ENCODE measurements at places on chromosomes 6 and 20.

DNA sequence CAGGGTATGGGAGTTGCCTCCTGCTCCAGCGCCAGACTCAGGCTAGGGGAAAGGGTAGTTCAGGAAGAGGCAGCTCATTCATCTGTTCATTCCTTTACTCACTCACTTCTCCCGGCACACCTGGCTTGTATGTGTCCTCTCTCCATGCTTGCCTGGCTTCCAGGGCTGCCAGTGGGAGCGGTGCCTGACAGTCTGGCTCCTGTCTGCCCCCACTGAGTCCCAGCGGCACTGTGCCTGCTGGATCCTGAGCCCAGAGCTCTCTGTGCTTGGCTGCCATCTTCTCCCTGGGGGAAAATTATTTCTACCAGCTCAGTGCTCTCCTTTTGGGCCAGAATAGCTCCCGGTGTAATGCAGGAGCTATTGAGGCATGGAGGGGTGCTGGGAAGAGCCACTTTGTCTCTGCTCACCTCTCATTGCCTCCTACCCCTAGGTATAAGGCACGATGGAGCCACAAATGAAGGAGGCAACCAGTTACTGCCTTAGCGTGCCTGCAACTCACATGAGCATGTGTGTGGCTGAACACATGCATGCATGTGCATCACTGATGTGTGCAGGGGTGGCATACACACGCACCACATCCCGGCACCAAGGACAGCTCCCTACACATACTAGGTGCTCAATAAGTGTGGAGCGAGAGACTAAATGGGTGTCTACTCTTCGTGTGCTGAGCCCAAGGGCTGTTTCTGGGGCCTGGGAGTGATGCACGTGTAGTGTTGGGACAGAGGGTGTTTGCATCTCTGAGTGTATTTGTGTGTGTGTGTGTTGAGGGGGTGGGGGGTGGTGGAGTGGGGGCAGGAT, 46.6 kb downstream of the CDH22 start:
- no peak for DNase-seq

DNA sequence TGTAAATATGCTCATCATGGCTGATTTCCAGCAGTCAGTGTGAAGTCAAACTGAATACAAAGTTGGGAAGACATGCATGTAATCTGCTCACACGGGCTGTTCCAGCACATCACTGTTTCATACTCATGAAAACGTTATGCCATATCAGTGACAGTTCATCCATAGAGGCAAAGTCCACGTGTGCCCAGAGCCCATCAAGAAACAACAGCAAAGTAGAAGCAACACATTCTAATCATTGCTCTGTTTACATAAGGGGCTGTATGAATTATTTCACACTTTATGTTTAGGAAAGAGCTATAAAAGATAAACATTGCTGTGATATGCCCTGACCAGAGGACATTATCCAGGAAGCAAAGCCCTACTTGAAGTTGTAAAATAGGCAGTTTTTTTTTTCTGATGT, 157.0 kb upstream of the ENPP5 start:
- DNase-seq = no peak

DNA sequence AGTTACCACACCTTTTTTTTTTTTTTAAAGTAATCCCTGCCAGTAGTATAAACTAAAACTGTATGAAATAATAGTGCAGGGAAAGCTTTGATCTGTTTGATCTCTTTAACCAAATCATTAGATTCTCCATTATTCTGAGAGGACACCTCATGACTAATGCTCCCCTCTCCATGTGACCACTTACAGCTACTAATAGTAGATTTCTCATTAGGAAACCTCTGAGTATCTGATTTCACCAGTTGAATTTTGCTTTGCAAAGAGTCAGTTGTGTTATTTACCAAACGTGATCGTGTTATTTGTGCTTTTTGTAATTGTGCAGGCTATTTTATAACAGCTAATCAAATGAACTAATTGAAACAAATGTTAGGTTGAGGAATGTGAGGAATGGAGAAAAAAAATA, 12.5 kb downstream of the CASP8AP2 start:
- no peak for DNase-seq

DNA sequence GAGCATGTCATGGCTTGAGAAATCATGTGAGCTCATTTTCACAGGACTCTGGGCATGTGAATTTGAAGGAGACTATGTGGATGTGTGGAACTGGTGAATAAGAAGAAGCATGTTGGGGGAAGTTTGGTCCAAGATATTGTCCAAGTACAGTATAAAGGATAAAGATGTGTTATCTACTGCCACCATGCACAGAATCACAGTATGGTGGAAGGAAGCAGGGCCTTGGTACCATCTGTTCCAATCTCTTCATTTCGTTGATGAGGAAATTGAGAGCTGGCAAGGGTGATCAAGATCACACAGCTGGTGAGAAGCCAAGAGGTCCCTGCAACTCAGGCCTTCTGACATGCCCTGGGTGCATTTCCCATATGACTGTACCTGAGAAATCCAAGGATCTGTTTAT, 31.5 kb upstream of the RIPOR2 start:
- DNase-seq = no peak

DNA sequence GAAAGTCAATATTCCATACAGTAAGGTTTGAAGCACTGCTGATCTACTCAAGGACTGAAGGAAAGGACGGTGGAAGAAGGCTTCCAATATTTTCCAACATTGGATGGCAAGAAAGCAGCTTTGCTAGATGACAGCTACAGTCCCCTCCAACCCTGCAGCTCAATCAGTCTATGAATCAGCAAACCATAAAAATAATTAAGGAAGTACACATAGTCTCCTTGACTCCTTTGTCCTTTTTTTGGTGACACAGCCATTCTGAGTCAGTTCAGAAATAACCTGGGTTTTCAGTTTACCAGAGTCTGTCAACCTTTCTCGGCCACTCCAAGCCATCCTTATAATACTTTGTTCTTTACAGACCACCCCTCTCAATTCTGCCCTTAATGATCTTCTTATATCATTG, 232.5 kb downstream of the IBTK start:
- no peak for DNase-seq

DNA sequence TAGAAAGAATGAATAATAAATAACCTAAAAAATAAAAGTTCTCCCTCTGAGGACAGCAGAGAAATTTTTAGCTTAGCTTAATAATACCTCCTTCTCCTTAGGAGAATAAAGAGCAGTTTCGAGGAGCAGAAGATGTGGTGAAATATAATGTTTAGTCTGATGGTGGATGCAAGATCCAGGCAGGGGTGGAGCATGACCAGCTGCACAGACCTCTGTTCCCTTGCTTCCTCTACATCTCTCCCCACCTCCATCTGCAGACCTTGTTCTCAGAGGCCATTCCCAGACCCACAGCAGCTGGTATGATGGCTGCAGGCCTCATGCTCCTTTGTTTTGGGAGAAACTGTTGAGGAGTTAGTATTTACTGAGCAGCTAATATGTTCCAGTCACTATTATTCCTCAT, 1.5 kb downstream of the BTN3A2 start:
- no peak for DNase-seq

DNA sequence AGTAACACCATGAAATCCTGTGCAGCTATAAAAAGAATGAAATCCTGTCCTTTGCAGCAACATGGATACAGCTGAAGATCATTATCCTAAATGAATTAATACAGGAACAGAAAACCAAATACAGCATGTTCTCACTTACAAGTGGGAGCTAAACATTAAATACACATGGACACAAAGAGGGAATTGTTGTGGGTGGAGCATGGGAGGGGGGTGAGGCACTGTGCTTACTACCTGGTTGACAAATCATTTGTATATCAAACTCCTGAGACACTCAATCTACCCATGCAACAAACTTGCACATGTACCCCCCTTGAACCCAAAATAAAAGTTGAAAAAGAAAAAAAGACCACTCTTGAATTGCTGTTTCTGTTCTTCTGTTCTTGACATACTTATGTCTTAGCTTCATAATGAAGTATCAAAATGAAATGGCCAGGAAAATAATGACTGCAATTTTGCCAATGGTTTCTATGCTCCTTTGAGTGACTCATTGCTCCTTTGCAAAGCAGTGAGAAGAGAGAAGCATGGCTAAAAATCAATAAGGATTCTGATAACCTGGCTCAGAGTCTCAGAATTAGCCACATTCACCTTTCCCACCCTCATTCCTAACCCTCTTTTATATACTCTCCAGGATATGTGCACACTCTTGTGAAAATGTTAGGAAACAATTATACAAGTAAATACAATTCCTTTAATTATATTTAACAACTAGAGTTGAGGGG, 71.0 kb downstream of the CYP39A1 start:
- DNase-seq = no peak

- no peak for DNase-seq
These were observed 418.6 kb upstream of the MAN1A1 start for GRCh38 chr6:119768201-119768600.

DNA sequence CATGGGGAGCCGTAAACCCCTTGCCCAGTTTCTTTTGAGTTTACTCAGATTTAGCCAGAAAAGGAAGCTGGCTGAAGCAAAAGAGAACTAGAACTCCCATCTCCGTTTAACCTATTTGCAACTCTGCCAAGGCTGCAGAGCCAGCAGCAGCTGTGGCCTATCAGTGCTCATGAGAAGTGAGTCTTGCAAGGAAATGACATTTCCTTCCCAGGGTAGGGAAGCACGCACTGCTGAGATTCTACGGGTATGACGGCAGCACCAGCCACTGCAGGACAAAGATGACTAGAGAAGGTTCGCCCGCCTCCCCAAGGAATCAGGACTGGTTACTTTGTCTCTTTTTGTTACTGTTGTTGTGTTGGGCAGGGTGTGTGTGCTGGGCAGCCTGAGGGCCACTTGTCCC, 47.6 kb downstream of the PPP1R3G start:
- DNase-seq = peak; percentile 78

DNA sequence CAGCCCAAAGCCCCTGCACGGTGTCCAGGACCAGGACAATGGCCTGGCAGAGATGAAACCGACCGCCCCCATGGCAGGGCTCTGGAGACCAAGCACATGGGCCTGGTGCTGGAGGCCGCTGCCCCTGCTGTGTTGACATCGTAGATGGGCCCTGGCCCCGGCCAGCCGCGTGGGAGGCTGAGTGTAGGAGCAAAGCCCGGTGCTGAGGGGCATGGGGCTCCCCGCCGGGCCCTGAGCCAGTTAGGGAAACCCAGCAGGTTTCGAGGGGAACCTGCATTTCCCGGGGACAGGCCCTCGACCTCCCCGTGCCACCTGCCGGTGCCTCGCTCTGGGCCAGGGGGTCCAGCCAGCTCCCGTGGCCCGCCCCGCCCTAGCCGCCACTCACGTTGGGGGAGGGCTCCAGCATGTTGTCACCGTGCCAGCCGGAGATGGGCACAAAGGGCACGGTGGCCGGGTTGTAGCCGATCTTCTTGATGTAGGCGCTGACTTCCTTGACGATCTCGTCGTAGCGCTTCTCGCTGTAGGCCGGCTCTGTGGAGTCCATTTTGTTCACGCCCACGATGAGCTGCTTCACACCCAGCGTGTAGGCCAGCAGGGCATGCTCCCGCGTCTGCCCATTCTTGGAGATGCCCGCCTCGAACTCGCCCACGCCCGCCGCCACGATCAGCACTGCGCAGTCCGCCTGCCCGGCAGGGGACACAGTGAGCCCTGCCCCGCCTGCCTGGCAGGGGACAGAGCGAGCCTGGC, 4.3 kb downstream of the EEF1A2 start:
- no peak for DNase-seq

- no peak for DNase-seq
These were observed 69.5 kb downstream of the MRAP2 start for GRCh38 chr6:84103029-84103428.

- no peak for DNase-seq
These were observed 72.2 kb upstream of the PTCHD4 start for GRCh38 chr6:48183178-48183577.

DNA sequence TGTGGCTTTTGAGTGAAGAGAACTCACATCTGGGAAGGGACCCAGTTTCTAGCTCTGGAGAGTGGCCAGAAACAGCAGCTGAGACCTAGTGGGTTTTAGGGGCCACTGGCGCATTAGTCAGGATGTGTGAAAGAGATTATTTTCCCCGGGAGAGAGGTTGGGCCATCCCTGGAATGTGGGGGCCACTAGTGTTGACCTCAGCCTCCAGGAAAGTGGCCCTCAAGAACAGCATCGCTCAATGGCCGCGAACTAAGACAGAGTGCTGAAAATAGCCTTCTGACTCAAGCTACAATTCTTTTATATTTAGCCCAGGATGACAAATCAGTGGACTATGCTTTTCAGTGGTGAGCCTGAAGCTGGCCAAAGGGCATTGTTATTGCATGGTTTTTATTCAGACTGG, 210.4 kb upstream of the RNF24 start:
- DNase-seq = no peak

DNA sequence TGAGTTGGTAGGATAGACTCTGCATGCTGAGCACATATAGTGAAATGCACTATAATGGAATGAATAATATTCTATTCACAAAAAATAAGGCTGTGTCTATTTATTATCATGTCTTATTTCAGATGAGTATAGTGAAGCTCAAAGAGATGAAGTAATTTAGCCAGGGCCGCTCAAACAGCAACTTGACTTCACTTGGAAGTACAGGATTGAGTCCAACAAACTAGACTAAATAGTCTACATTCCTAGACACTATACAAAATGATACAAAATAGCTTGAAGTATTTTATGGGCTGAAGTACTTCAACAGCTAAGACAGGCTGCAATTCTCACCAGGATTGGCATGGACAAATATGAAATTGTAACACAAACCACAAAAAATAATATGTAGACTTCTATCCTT, 144.5 kb upstream of the DST start:
- DNase-seq = no peak

DNA sequence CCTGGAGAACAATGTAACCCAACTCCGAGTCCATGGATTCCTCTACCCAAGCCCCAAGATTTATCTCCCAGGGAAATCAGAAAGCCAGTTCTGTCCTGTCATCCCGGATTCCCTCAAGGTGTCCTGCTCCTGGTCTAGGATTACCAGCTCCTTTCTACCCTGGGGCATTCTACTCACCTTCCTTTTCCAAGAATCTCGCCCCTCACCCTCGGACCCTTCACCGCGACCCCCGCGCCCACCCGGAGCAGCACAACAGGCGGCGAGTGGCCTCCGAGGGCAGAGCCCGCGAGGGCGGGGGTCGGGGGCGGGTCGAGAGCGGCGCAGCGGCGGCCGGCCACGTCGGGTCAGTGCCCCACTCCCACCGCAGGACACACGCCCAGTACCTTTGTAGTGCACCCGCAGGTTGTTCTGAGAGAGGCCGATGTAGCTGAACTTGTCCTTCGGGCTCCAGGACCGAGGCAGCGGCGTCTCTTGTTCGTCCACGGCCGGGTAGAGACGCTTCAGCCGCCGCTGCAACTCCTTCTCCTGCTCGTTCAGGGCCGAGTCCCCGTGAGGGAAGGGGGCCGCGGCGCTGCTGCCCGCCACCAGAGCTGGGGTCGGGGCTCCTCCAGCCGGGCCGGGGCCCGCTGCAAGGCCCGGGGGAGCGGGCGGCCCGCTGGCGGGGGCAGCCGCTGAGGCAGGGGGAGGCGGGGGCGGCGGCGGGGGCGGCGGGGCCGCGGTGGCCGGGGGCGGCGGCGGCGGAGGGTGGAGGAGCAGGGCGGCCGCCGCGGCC, 897 bp downstream of the RANBP9 start:
- peak; percentile 73 for DNase-seq

DNA sequence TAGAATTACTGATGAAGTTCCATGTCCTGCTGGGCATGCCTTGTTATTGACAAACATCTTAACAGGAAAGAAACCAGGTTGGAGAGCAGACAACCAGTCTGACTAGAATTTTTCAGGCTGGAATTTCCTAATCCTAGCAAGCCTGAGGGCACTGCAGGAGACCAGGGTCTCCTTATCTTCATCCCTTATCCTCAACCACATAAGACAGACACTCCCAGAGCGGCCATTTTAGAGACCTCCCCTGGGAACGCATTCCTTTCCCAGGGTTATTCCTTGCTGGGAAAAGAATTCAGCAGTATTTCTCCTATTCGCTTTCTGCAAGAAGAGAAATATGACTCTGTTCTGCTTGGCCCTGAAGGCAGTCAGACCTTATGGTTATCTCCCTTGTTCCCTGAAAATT, 803.7 kb downstream of the GRIK2 start:
- no peak for DNase-seq

- no peak for DNase-seq
These were observed 16.6 kb upstream of the MAP7 start for GRCh38 chr6:136566851-136567250.
